ENCODE measurements at places on chromosomes 16 and 17.
A peak's percentile ranks its signal among the peaks of the same experiment; 100 is the strongest.

GRCh38 chr16:5450409-5451104 lies 353.0 kb upstream of the EEF2KMT start:
- no peak for DNase-seq

DNA sequence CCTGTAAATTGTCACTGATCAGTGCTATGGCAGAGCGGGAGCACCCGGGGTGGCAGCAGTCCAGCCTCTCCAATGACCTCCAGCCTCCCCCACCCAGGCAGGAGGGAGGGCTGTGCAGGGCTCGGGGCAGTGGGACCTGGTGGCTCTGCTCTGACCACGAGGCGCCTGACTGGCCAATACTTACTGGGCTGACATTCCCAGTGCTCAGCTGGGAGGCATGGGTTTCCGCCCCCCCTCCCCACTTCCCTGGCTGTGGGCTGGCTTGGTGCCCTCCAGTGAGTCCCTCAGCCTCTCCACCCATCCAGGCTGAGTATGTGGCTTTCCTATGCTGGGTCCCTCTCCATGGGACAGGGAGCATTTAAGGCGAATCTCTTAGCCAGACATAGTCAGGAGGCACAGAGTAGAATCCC lies 2.7 kb downstream of the SOCS3 start:
- DNase-seq = no peak

DNA sequence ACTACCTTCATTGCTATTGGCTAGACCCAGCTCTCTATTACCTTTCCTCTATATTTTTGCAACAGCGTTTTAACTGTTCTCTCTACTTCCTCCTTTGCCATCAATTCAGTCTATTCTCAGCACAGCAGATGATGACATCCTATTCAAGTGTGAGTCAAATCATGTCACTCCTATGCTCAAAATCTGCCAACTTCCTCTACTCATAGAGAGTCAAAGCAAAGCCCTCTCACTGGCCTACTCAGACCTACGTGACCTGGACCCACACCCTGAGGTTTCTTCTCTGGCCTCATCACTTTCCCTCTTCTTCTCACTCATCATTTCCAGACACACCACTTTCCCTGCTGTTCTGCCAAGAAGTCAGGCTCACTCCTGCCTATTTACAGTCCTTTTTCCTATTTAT lies 289.0 kb upstream of the AXIN2 start:
- no peak for DNase-seq

GRCh38 chr16:11498683-11499082 lies 88.0 kb downstream of the LITAF start:
- peak; percentile 31 for DNase-seq

- no peak for DNase-seq
Measured at GRCh38 chr17:737561-738113, 5.2 kb downstream of the TLCD3A start.

GRCh38 chr17:12554251-12554650 lies 111.4 kb upstream of the MYOCD start:
- DNase-seq = no peak

DNA sequence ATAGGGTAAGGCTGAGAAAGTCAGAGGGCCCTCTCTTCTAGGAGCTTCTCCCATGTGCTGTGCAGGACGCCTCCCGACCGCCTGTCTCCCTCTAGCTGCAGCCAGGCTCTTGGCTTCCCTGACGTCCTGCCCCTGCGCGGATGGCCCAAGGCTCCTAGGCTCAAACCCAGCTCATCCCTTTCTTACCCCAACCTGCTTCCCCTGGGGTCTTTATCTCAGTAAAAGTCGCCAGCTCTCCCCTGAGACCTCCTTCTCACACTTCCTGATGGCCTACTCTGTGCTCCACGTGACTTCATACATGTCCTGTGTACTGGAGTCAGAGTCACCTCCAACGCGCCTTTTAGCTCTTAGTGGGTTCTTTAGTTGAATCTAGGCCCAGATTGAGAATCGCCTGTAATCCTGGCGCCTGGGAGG lies 1.1 kb upstream of the ZNF747 start:
- DNase-seq = no peak

DNA sequence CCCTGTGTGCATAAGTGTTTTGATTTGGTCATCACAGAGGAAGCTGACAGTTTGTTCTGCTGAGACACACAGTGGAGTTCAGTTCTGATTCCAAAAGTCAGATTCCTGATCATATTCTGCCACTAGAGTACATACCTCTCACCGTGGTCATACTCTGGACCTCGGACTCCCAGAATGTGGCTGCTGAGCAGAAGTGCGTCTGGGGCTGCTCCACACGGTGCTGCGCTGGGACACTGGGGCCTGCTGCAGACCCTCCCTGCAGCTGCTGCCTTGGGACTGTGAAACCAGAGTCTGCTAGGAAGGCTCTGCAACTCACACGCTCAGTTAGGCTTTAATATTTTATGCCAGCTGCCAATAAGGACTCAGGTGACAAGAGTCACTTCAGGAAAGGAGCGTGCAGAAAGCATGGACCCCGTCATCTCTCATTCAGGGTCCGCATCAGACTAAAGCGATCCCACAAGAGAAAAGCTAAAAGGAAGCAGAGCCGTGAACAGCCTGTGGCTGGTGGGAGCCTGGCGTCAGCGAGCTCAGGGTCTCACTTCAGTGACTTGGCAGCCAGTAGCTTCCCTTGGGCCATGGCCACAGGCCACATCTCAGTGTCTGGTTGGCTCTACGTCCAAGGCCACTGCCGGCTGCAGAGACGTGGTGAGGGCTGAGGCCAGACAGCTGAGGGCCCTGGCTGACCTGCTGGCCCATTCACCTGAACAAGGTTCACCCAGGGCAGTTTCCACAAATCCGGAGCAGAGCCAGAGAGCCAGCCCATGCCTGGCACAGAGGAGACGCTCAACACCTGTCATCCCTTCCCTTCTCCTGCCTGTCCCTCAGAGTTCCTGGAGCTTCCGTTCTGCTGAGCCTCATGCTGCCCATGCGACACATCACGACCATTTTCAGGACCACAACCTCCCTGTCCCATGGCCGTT lies 24.7 kb upstream of the KIFC3 start:
- DNase-seq = no peak

GRCh38 chr17:19331134-19331533 lies 31.4 kb downstream of the B9D1 start:
- no peak for DNase-seq

- DNase-seq = no peak
Measured at GRCh38 chr16:49513040-49513439, 139.4 kb downstream of the C16orf78 start.

- peak; percentile 34 for DNase-seq
Measured at GRCh38 chr17:82065638-82066303, at the start of gene DUS1L. TSS of gene DUS1L (minus strand) at chr17:82065804. CDS start at chr17:82065059, 745 bp downstream.

DNA sequence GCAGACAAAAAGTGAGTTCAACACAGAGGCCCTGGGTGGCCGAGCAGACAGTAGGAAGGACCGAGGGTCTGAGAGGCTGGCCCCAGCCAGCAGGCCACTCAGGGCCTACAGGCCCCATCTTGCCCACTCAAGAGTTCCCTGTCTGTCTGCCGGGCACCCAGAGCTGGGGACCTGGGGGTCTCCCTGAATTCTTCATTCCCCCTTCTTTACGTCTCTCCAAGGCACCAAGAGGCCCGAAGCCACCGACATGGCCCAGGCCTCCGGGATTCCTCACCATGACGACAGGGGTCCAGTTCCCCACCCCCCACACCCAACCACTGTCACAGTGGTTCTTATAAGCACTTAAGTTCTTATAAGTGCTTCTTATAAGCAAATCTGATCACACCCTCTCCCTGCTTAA lies 49.2 kb downstream of the NOS2 start:
- DNase-seq = no peak

- DNase-seq = no peak
Measured at GRCh38 chr17:77380395-77381184, 239.8 kb downstream of the SEC14L1 start.

GRCh38 chr17:10613775-10614513 lies 43.2 kb downstream of the MYH3 start:
- no peak for DNase-seq

DNA sequence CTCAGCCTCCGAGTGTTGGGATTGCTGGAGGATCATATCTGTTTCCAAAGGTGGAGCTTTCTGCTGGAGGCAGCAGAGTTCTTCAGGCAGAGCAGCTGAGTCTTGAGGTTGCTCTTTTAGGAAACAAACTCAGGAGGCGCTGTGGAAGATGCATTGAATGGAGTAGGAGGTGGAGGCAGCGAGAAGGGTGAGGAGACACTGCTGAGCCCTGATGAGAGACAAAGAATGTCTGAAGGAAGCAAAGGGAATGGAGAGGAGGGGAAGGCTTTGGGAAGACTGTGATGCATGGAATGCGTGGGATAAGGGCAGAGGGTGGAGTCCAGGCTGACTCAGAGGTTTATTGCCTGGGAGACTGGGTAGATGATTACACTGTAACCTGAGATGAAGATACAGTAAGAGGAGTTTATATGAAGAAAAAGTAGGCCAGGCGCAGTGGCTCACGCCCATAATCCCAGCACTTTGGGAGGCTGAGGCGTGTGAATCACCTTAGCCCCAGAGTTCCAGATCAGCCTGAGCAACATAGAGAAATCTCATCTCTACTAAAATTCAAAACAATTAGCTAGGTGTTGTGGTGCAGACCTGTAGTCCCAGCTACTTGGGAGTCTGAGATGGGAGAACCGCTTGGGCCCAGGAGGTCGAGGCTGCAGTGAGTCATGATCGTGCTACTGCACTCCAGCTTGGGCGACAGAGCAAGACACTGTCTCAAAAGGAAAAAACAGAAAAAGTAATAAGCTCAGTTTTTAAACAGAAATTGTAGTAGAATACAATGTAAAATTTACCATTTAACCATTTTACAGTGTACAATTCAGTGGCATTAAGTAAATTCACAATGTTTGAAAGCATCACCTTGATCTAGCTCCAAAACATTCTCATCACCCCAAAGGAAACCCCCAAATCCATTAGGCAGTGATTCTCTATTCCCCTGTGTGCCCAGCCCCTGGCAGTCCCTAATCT lies 17.8 kb upstream of the TMEM219 start:
- DNase-seq = peak; percentile 29

DNA sequence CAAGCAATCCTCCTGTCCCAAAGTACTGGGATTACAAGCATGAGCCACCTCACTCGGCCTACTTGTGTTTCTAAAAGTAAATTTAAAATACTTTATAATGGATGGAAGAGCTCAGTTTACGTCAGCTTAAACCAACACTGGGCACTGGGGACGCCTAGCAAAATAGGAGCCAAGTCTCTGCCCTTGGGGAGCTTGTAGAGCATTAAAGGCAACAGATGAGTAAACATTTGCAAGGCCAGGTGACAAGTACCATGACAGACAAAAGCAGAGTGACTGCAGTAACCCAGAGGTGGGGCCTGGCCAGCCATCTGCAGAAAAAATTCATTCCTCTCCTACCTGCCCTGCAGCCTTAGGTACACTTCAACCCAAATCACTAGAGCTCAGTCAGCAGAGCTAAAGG lies 12.1 kb upstream of the NLK start:
- DNase-seq = no peak

- DNase-seq = no peak
Measured at GRCh38 chr17:16882243-16882925, 89.5 kb downstream of the TNFRSF13B start.

GRCh38 chr17:5281814-5282641 lies at the start of gene RABEP1:
TSS of gene RABEP1 (plus strand) at chr17:5282284. CDS start at chr17:5282487, 203 bp downstream.
- peak; percentile 64 for DNase-seq

- DNase-seq = no peak
Measured at GRCh38 chr17:44065668-44066203, 735 bp downstream of the LSM12 start.

DNA sequence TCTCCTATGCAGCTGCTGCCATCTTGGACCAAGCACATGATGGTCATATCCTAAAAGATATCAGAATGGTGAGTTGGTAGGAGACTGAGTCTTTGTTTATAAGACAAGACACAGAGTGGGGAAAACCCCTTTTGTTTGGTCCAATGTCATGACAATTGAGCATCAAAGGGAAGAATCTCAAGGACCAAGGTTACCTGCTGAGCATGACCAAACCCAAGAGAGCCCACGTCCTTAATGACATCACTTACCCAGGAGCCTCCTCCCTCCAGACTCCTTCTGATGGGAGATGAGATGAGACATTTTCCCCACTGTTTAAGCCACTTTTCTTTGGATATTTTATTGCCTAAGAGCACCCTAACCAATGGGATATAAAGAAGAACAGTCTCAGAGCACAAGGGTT lies 478.1 kb downstream of the NPIPA7 start:
- DNase-seq = no peak

DNA sequence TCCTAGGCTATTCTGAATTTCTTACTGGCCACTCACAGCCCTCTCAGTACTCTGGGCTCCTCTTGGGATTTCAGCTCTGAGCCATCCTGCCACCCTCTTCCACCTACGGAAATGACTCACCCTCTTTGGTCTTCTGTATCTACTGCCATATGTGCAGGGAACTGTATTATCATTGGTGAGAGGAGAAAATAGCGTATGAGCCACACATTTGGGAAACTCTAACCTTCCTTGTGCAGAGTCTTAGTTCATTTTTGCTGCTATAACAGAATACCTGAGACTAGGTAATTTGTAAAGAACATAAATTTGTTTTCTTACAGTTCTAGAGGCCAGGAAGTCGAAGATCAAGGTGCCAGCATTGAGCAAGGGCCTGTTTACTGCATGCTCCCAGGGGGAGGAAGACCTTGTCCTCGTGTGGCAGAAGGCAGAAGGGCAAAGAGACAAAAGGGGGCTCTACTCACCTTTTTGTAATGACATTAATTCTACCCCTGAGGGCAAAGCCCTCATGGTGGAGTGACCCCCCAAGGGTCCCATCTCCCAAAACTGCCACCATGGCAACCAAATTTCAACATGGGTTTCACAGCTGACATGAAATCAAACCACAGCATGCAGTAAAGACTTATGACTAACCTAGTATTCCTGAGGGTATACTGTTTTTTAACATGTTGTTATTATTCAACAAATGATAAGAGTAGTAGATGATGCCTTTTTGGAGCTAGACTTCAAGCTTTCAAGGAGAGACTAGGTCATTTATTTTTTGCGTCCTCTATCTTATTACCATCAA lies 191.8 kb downstream of the PRKCA start:
- DNase-seq = no peak

- DNase-seq = no peak
Measured at GRCh38 chr16:89949121-89949742, 677 bp downstream of the DEF8 start.

DNA sequence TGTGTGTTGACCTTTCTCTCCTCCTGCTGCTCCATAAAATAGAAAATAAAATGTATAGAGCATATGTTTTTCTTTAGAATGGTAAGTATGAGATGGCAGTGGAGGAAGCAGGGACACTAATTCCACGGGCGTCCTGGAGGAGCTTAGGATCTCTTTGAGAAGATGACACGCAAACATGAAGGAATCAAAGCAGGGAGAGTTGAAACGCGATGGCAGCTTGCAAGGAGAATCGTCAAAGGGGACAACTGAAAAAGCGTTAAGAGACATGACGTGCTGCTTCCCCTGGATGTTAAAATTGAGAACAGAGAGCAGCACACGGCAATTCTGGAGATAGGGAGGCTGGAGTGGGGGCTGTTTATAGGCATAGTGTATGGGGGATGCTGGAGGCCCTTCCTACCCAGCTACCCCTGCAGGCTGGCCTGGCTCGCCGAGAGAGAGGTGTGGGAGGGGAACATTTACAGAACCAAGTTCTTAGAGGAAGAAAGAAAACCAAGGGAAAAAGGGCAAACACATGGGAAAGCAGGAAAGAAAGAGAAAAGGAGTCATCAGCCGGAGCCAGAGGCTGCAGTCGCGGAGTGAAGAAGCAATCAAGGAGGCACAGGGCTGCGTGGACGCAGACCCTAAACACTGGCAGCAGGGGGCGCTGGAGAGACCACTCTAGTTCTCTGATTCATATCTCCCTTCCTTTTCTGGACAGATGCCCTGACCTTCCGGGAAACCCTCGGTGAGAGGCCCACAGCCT lies 55.8 kb downstream of the MYH13 start:
- DNase-seq = peak; percentile 31

GRCh38 chr17:37708008-37708615 lies 36.7 kb downstream of the HNF1B start:
- DNase-seq = no peak

- DNase-seq = no peak
Measured at GRCh38 chr17:61143026-61143425, 256.6 kb upstream of the TBX2 start.

All from CMK (cell line).